ENCODE measurements at places on chromosomes 5 and 9.

GRCh38 chr9:27125030-27125429 lies 16.0 kb downstream of the TEK start:
- no peak for DNase-seq

- no peak for DNase-seq
Measured at GRCh38 chr9:73011181-73011750, 58.4 kb upstream of the ALDH1A1 start.

DNA sequence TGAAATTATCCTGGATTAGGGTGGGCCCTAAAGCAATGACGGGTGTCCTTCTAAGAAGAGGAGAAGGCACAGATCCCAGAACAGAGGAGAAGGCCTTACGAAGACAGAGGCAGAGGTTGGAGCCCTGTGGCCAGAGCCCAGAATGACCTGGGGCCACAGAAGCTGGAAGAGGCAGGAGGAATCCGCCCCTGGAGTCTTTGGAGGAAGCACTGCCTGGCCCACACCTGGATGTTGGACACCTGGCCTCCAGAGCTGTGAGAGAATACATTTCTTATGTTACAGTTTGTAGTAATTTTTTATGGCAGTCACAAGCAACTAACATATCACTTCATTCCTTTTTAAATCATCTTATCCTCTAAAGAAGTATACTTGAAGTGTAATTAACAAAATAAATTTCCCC lies 8.5 kb downstream of the MRPL36 start:
- no peak for DNase-seq

DNA sequence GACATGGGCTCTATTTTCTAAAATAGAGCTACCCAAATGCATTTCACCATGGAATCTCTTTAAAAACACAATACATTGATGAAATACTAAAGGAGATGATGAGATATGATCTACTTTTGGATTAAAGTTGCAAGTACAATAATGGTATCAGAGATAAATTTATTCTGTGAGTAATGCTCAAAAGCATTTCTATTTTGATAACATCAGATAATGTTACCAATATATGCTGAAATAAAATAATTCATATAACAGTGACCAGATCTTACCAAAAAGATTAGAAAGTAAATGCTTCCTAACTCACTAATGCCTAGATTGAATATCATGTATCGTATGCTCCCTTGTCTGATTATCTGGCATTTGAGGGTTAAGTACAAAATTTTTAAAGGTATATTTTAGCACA lies 761.8 kb upstream of the ZNF608 start:
- no peak for DNase-seq

GRCh38 chr5:35009657-35010056 lies 38.1 kb downstream of the AGXT2 start:
- DNase-seq, result no peak

- DNase-seq, result no peak
Measured at GRCh38 chr5:91129748-91130147, 253.4 kb downstream of the ARRDC3 start.

DNA sequence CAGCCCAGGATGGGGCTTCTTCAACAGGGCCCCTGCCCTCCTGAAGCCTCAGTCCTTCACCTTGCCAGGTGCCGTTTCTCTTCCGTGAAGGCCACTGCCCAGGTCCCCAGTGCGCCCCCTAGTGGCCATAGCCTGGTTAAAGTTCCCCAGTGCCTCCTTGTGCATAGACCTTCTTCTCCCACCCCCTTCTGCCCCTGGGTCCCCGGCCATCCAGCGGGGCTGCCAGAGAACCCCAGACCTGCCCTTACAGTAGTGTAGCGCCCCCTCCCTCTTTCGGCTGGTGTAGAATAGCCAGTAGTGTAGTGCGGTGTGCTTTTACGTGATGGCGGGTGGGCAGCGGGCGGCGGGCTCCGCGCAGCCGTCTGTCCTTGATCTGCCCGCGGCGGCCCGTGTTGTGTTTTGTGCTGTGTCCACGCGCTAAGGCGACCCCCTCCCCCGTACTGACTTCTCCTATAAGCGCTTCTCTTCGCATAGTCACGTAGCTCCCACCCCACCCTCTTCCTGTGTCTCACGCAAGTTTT lies 23.6 kb downstream of the PCDHGC5 start:
- peak; percentile 84 for DNase-seq

DNA sequence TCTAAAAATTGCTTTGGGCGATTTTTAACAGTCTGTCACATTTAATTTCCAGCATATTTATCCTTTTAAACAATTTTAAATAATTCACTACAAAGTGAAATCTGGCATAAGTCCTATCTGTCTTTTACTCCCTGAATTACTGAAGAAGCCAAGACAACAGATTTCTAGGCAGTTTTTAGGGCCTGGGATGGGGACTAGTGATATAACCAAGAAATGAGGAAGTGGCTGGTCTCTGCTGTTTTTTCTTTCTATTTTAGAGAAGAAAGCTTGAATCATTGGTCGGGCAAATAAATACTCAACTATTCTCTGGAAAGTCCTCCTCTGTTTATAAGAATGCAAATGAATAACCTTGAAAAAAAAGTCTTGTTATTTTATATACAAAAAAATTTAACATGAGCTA lies 79.7 kb upstream of the SSBP2 start:
- DNase-seq, result no peak

GRCh38 chr5:58327289-58327688 lies 132.6 kb downstream of the PLK2 start:
- DNase-seq, result no peak

DNA sequence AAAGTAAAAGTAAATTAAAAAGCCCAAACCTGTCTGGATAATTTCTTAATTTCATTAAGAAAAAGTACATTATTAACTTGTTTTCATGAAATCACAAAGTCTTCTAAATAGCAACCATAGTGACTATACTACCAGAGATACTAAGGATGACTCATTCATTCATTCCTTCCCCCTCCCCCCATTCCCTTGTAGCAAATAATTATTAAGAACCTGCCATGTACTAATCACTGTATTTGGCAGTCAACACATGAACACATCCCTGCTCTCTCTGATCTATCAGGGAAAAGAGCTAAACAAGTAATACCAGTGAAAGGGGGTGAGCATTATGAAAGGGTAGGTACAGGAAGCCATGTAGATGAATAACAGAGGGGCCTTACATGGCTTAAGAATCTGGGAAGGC lies 203.9 kb downstream of the CWC27 start:
- no peak for DNase-seq

DNA sequence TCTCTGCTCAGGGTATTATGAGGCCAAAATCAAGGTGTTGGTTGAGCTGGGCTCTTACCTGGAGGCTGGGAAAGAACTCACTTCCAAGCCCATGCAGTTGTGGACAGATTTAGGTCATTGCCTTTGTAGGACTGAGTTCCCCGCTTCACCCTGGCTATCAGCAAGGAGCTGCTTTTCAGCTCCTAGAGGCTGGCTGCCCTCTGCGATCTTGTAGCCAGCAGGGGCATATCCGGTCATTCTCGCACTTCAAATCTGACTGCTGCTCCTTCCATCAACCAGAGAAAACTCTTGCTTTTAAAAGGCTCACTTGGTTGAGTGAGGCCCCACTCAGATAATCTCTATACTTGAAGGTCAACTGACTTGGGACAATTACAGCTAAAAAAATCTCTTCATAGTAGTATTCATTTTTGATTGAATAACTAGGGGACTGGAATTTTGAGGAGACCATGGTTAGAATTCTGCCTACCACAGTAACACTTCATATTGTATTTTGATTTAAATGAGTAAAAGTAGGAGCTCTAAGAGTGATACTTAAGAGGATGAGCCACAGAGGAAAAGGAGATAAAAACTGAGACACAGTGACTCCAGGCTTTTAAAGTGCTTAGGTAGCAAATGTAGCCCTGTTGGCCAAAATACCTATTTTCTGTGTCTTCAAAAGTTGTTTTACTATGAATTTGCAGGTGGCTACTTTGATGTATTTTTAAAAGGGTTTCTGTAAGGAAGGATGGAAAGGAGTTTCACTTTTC lies 137.4 kb downstream of the CD180 start:
- no peak for DNase-seq

DNA sequence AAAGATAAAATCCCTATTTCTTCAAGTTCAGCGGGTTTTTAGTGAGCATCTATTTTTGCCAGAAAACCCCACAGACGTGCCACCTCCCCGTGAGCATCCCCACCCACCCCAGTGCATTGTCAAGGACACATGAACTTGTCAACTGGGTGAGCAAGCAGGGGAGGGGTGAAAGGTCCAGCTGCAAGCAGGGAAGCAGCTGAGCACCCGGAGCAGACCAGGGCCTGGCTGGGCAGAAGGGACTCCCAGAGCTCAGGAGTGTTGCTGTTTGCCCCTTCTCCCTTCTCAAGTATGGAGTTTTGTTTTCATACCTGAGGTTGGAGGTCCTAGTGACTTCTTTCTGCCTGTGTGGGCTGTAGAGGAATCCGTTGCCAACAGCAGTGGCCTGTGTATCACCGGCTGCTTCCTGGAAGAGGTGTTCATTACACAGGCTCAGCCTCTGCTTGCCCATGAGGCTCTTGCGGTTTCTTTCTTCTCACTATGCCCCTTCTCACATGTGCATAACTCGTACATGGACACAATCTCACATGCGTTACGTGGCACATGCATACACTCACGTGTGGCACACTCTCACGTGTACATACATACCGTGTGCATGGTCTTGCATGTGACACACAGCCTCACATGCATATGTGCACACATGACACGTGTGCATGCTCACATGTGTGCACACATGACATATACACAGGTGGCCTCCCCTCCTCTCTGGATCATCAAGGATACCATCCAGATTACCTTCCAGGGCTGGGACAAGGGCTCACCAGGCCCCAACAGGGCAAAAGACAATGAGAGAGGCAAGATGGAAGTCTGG lies 126.7 kb downstream of the MVB12B start:
- DNase-seq, result no peak

- DNase-seq, result no peak
Measured at GRCh38 chr5:32541241-32541640, 44.1 kb upstream of the SUB1 start.

DNA sequence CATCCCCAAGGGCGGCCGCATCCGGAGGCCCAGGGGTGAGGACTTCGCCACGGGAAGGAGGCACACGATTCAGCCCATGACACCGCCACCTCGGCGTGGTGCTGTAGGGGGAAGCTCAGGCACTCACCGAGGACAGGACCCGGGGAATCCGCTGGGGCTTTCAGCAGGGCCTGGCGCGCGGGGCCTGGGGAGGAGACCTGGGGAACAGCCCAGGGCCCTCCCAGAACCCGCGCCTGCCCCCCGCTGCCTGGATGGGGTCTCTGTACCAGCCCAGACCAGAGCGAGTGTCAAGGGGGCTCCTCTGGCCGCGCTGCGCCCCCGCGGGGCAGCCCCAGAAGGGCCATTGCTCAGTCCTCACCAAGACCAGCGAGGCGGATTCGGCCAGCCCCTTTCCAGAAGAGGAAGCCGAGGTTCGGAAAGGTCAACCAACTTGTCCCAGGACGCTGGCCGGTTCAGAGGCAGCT lies 12.8 kb downstream of the COL23A1 start:
- DNase-seq, result no peak

- DNase-seq, result peak; percentile 66
Measured at GRCh38 chr5:150801117-150801927, 22.8 kb downstream of the SMIM3 start.

DNA sequence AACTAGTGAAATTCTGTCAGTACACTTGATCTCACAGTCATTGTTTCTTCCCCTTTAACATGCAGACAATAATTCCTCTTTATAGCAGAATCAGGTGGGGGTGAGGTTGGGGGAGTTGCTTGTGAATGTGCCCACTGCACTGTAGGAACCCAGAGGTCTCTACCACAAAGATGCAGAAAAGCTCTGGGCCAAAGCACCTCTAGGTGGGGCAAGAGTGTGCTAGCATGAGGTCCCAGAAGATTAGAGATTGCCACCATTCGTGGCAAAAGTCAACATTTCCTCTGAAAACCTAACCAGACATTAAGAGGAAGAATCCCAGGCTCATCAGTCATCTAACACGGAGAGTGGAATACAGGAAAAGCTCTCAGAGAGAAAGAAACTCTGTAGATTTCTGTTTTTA lies 74.5 kb downstream of the PTCD2 start:
- DNase-seq, result no peak

DNA sequence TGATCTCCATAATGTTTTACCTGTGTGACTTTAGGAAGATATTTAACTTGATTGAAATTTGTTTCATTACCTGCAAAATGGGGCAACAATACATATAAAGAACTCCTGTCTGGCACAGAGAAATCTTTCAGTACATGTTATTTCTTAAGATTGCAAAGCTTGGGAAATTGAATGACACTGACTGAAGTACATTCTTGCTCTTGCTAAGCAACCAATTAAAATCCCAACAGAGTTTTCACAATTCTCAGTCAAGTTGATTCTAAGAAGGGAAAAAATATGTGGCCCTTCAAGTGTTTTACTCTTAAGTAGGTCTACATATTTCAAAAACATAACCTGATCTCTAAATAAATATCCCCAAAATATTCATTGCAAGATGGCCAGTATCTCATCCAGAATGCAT lies 2187.0 kb upstream of the ACO1 start:
- no peak for DNase-seq

- peak; percentile 11 for DNase-seq
Measured at GRCh38 chr5:176817841-176818377, 7.5 kb downstream of the UNC5A start.

DNA sequence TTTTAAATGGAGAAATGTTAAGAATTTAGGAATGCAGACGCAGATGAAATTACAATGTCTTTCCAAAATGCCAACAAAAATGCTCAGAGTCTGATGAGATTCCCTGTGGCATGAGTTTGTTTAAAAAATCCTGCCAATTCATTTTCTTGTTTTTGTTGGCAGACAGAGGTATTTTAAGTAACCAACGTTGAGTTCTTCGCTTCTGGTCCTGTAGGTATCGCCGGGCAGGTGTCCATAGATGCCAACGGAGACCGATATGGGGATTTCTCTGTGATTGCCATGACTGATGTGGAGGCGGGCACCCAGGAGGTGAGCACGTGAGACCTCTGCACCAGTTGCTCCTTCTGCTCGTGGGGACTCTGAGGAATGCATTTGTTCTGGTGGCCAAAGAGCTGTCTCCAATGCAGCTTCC lies 69.4 kb downstream of the NPR3 start:
- no peak for DNase-seq

- no peak for DNase-seq
Measured at GRCh38 chr9:23769307-23769935, 56.6 kb downstream of the ELAVL2 start.

GRCh38 chr9:94554078-94554438 lies 825 bp upstream of the PCAT7 start:
- no peak for DNase-seq

DNA sequence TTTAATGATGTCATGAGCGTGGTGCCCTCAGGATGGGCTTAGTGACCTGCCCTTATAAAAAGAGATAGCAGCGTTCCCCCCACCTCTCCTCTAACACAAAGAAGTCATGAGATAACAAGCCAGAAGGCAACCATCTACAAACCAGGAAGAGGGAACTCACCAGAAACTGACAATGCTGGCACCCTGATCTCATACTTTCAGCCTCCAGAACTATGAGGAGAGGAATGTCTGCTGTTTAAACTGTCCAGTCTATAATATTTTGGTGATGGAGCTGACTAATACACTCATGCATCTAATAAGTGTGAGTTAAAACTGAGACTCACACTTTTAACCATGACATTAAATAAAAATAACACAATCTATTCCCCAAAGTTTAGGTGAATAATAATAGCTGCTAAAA lies 156.1 kb upstream of the SPEF2 start:
- DNase-seq, result no peak
